ENCODE measurements at places on chromosomes 2 and 18. TPM values are rescaled to one million over a fixed set of nuclear protein-coding genes. Genes with fewer than 3 reads are reported as not detected.

The SP140 gene
- total RNA-seq, result 1.2 TPM

The TNFAIP6 gene
- total RNA-seq, result 13.1 TPM

The TFCP2L1 gene
- 0.12 TPM for total RNA-seq

The NEU2 gene
- not detected for total RNA-seq

The PROKR1 gene
- total RNA-seq, result not detected

The C2orf66 gene
- total RNA-seq, result under 0.01 TPM

The ACVR2A gene
- 19.1 TPM for total RNA-seq
